ENCODE measurements at places on chromosomes 4 and X. TPM values are rescaled to one million over a fixed set of nuclear protein-coding genes. Genes with fewer than 3 reads are reported as not detected.

GRCh38 chr4:36277533-36277932 lies 3.9 kb upstream of the DTHD1 start:
- no peak for DNase-seq

GRCh38 chr4:107283587-107284559 lies 247.8 kb upstream of the DKK2 start:
- DNase-seq: peak; percentile 88

Gene TEX11
- not detected for total RNA-seq

Gene PALLD
- total RNA-seq: 92.1 TPM

Gene CABS1
- not detected for total RNA-seq

Gene SH2D1A
- not detected for total RNA-seq
